ENCODE measurements at places on chromosomes 6 and 20. TPM values are rescaled to one million over a fixed set of nuclear protein-coding genes. Genes with fewer than 3 reads are reported as not detected.

Gene PDE10A
- total RNA-seq: 47.0 TPM

Gene ITPA
- 69.7 TPM for total RNA-seq

Gene PTK6
- total RNA-seq: 55.1 TPM

Gene MAS1
- total RNA-seq: not detected

Gene GTF2H4
- 30.4 TPM for total RNA-seq

Gene WFDC5
- 0.78 TPM for total RNA-seq

Gene VGLL2
- not detected for total RNA-seq

Gene RNF182
- 0.89 TPM for total RNA-seq

Gene WFDC8
- not detected for total RNA-seq

Gene NFKBIL1
- 21.9 TPM for total RNA-seq

GRCh38 chr6:149075616-149076354 is 241.7 kb upstream of the TAB2 start:
- DNase-seq: no peak

- no peak for DNase-seq
Measured at GRCh38 chr6:89574910-89575561, 63.5 kb downstream of the LYRM2 start.

GRCh38 chr6:91719414-91719813 is 1132.5 kb upstream of the MAP3K7 start:
- no peak for DNase-seq

DNA sequence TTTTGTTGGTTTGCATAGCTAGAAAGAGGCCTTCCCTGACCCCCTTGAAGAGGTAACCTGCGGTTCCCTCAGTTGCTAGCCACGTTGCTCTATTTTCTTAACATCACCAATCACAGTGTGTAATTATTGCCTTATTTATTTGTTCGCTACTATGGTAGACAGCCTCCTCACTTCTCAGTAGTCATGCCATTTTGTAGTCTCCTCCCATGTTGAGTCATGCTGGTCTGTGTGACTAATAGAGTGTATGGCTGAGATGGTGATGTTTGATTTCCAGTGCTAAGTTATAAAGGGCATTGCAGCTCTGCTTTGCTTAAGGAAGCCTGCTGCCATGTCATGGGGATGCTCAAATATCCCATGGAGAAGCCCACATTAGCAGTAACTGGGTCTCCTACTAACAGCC is 236.6 kb upstream of the CHD6 start:
- no peak for DNase-seq

DNA sequence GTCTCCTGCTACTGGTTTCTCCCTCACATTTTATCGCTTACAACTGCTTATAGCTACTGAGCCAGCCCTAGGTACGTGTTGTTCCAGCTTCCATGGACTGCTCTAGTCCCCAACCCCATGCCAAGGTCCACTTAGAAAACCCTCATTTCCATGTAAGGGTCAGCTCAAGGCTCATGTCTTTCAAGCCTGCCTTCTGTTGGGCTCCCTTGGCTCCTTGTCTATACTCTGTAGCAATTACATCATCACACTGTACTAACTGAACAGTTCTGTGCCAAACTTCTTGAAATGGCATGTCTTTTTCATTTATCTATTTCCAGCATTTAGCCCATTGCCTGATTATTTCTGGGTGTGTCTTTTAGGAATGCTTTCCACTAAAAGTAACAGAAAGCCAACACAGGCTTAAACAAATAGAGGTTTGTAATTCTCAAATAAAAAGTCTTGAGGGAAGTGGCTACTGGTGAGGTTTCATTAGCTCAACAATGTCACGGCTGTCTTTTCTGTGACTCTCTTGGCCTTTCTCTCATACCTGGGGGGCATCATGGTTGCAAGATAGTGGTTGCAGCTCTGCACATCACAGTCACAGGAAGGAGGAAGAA is 317.6 kb downstream of the TPBG start:
- no peak for DNase-seq

GRCh38 chr6:169238766-169239165 is 14.9 kb downstream of the THBS2 start:
- DNase-seq: no peak

DNA sequence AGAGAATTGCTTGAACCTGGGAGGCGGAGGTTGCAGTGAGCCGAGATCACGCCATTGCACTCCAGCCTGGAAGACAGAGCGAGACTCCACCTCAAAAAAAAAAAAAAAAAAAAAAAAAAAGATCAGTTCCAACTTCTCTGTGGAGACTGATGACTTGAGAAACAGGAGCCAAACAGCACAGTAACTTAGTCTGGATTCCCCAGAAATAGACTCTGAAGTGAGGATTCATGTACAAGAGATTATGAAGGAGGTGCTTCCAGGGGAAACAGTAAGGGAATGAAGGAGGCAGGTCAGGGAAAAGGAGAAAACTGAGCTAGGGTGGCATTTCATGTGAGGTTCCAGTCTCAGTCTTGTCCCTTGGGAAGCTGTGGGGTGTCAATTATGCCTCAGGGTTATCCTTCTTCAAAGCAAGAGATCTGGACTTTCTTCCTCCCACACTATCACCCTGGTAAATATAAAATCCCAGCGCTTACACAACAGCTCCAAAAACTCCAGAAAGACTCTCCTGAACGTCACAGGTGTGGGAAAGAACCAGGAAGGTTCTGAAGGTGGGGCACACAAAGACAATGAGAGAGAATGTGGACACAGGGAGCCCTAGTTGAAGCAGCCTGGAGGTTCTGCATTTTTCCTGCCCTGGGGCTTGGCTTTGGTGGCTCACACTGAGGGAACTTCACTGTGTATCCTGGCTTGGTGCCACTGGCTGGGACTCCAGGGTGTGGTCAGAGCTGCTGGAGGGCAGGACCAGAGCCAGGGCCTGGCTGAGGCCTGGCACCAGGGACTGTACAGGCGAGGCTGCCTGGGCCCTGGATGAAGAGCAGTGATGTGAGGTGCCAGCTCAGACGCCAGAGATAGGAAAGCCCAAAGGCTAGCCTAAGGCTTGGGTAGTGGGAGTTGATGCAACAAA is 46.8 kb downstream of the PCNA start:
- peak; percentile 89 for DNase-seq

DNA sequence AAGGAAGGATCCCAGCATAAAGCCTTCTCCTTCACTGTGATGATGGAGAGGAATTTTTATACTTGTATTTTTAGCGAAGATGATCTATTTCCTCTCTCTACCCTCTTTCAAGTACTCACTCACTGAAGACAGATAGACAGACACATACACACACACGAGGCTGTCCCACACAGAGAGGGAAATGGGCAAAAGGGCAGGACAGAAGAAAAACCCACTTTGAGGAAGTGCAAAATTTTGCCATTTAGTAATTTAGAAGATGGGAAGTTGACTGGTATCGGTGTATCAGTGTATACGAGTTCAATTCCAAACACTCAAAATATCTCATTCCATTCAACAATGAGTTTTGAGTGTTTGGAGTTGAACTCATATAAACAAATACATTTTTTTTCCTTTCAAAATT is 30.9 kb downstream of the HEBP2 start:
- no peak for DNase-seq

GRCh38 chr6:148952147-148953035 is 205.6 kb downstream of the UST start:
- no peak for DNase-seq

DNA sequence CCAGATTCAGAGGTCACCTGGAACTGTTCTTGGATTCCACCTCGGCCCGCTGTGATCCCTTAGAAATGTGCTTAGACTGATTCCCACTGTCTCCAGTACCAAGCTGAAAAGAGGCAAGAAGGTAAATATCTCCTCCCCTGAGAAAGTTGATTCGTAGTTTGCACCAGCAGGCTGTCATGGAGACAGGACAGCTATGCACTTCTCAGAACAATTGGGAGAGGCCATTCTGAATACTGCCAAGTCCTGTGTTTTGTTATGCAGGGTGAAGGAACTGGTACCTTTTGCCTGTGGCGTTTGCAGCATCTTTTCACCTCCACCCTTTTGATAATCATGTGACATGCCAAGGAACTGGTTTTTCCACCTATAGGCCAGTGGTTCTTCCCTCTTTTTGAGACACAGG is 58.2 kb upstream of the RNGTT start:
- no peak for DNase-seq

- no peak for DNase-seq
Measured at GRCh38 chr6:73969971-73970970, 274.3 kb downstream of the CD109 start.

GRCh38 chr6:34146801-34147592 is 1.1 kb upstream of the GRM4 start:
- DNase-seq: no peak

DNA sequence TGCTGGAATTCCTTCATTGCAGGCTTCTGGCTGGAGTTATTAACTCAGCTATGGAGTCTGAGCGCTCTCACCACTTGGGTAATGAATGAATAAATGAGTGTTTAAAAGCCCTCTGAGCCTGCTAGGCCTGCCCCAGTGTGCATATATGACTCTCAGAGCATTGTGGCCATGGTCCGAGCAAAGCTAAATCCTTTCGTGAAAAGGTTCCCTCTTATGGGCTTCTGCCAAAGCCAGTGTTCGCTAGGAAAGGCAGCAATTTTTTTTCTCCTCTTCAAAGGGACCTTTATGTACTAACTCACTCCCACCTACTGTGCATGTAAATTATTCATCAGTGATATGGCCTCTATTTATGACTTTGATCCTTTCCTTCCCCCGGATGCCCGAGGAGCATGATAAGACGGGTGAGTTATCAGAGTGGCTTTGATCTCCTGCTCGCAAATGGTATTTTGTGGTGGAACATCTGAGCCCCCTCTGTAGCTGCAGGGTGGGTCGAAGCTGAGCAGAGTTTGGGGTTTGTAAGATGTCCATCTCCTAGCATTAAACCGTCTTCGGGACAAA is 88.6 kb downstream of the LINC00237 start:
- no peak for DNase-seq

Data from ureter (tissue), 1 donor.